ENCODE measurements at places on chromosomes 2 and 18. TPM values are rescaled to one million over a fixed set of nuclear protein-coding genes. Genes with fewer than 3 reads are reported as not detected.

Gene SDC1
- 5.3 TPM for total RNA-seq

Gene ADGRF3
- 0.09 TPM for total RNA-seq

Gene TMEM185B
- 28.5 TPM for total RNA-seq

Gene TRPM8
- not detected for total RNA-seq

Gene HRH4
- not detected for total RNA-seq

Gene SIX3
- not detected for total RNA-seq

Gene CHRNA1
- 0.76 TPM for total RNA-seq

Gene CASP8
- total RNA-seq = 8.8 TPM

Gene CTAGE1
- total RNA-seq = not detected
